Neural progenitor cell (in vitro differentiated cells): ENCODE measurements at places on chromosomes 7 and 10.

DNA sequence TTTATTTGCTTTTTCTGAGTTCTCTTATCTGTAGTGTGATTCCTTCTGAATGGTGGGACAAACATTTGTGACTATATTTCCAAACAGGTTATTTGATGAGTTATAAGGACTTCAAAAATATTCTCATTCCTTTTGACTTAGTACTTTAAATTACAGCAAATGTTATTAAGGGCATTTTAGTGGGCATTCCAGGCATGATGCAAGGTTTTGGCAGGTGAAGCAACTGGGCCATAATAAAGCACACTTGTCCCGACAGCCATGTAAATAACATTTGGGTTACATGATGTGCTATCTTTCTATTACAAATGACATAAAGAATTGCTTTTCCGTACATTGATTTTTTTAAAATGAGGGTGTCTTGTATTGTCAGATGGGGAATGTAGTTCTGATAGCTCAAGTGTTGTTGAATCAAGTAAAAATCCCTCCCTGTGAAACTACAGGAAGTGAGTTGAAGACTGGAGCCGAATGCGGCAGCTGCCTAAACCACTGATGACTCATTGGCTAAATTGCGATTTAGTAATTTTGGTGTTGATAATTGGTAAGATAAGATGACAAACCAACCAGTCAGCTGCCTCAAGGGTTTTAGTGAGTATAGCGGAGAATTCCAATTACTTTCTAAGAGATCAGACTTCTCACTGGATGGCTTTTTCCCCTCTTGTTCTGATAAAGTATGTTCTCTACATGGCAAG lies 231.3 kb upstream of the NPY start:
- no peak for DNase-seq

GRCh38 chr7:106870528-106870927 lies 5.4 kb downstream of the PIK3CG start:
- no peak for DNase-seq

- DNase-seq = no peak
These were observed 626.5 kb downstream of the SDK1 start for GRCh38 chr7:3927446-3928110.

DNA sequence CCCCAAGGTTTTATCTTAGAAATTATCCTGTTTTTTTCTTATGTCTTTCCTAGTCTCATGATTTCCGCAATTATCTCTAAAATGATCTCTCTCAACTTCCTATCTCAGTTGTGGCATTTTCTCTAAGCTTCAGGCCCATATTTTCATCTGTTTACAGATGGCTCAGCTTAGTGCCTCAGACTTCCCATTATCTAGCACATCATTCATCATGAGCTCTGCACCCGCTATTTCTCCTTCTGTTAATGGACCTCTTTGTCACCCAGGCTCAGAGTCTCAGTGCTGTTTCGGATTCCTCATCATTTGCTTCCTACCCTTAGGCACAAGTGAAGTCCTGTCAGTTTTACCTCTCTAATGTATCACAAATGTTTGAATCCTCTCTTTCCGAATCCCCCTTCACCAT lies 84.1 kb downstream of the BMPR1A start:
- DNase-seq = no peak
